ENCODE measurements at places on chromosomes 7 and 10.
A peak's percentile ranks its signal among the peaks of the same experiment; 100 is the strongest.

- peak; percentile 62 for DNase-seq
Observed at GRCh38 chr10:11178606-11179515, 161.2 kb downstream of the CELF2 start.

DNA sequence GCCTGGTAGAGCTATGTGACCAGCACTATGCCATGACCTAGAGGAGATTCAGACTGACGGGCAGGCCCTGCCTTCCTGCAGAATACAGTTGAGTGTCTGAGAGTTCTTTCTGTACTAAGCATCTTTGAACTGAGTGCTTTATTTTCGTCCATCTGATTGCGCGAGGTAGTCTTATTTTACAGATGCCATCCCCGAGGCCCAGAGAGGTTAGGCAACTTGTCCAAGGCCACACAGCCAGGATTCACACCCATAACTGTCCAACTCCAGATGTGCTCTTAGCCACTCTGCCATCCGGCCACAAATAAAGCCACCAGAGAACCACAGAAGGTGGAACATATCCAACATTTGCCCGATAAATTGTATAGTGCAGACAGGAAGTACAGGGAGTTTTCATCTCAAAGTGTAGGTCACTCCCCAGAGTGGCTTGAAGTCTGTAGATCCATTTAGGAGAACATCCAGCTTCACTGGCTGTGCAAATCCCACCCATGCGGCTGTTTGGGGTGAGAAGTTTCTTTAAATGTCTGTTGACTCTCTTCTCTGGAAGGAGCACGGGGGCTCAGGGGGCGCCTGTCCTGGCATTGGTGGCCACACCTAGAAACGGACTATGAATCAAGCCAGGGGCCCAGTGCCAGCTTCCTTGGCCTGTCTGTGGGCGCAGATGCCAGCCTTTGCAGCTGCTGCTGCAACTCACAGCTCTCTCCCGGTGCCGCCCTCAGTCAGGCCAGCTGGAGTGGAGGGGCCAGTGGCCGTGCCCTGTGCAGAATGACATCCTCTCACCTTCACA is 11.1 kb downstream of the CHST3 start:
- no peak for DNase-seq

DNA sequence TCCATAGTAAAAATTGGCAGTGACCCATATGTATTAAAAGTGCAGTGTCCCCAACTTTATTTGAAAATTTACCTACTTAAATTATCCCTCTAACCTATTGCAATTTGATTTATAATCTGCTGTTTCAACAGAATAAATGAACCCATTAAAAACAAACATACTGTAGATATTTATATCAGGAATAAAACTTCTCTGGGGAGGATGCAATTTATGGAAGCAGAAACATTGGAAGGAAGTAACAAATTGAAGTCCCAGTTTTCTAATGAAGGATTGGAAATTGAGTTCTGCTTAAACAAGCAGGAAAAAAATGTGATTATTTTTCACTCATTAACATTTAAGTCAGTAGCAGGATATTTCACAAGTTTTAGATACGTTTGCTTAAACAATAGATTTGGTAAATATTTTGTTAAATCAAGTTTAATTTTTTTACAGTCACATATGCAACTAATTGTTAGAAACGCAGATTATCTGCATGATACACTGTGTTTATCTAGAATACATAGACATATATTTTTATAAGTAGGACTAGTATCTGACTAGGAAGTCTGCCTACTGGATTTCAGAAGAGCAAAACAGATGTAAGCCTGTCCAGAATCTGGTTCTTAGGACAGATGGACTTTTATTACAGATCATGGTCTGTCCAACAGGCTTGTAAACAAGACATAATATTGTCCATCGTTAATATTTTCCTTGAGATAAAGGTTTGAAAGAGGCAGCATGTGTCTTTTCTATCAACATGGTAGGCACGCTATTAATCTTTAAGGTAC is 5.3 kb downstream of the AGMO start:
- DNase-seq, result no peak

DNA sequence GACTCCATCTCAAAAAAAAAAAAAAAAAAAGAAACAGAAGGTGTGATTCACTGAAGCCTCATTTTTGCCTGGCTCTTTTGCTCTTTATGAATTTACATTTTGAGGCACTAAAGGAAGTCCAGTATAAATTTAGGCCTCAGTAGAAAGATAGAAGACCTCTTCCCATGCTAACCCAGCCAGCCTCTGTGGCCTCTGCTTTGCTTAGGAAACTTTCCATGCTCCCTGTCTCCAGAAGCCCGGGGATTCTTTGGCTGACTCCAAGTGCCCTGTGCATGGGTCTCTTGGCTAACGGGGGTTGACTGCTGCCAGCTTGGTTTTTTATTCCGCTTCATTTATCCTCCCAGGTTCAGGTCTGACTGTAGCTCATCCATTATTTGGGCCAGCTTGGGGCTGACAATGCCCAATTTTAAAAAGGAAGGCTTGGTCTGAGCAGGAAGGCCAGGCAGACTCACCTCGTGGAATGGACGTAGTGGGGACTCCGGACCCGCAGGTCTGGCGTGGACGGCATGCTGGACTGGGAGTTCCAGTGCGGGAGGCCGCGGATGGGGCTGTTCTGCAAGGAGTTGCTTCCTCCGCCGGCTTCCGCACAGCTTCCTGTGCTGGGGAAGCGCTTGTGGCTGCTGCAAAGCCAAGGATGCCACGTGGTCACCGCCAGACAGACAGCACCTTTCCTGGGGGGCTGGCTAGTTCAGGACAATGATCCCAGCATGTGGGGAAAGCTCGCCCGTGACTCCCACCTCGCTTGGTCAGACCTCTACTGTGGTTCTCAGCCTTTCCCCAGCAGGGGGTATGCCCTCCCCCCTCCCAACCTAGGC is 72.3 kb downstream of the PRPF18 start:
- DNase-seq, result no peak

DNA sequence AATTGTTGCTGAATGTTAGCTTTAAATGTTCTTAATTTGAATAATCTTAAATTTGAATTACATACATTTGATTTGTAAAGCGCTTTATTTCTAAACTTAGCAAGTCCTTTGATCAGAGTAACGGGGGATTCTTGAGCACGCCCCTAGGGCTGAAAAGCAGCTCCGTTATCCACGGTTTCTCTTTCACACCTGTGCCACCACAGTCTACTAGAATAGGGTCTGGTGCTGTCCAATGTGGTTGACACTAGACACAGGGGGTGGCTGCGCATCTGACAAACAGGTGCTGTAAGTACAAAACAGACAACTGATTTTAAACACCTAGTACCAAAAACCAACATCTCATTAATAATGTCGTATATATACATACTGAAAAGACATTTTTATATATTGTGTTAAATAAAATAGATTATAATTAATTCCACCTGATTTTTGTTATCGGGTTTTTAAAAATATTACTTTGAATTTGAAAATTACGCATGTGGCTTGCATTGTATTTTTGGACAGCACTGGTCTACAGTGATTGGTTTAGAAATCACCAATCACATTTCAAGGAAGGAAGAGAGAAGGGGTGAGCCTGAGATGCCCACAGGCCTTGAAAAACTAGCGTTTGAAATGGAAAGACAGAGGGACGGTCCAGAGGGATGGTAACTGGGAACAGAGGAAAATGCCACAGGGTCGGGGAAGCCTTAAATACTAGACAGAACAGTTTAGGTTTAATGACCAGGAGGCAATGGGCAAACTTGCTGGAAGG is 7.3 kb downstream of the SEPHS1 start:
- no peak for DNase-seq
